ENCODE measurements at places on chromosomes 6 and 20.
A peak's percentile ranks its signal among the peaks of the same experiment; 100 is the strongest.

DNA sequence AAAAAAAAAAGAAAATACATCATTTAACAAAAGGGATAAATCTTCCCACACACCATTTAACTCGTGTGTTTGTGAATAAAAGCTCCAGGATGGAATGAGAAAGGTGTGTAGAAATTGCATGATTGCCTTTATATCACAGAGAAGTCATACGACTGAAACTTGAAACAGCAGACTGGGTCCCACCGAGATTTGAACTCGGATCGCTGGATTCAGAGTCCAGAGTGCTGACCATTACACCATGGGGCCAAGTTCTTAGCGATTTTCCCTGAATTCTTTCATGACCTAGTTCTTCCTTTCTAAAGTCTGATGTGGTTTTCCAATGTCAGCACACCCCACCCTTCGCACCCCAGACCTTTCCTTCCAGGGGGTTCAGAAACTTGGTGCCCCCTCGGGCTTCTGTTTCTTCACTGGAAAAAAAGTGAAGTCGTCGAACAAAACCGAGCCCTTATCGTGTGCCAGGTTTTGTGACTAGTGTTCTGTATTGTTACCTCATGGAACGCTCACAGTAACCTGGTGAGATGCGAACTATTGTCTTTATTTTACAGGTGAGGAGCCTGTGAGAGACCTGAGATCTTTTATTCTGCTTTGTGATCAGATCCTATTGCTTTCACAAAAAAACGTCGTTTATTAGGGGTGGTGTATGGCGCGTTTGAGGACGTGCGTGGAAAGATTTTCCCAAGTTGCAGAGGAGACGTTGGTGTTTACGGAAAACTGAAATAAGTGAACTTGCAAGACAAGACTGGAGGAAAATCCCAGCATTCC is 120.8 kb downstream of the OR2B2 start:
- DNase-seq = no peak

GRCh38 chr6:34095741-34096140 is 50.1 kb downstream of the GRM4 start:
- no peak for DNase-seq

- no peak for DNase-seq
Measured at GRCh38 chr20:36298795-36299339, 7.3 kb upstream of the DLGAP4 start.

- no peak for DNase-seq
Measured at GRCh38 chr20:1185316-1185741, 548 bp upstream of the TMEM74B start.

GRCh38 chr6:16927205-16927604 is 165.9 kb upstream of the ATXN1 start:
- no peak for DNase-seq

GRCh38 chr6:129748212-129748900 is 38.4 kb upstream of the ARHGAP18 start:
- DNase-seq = peak; percentile 23

DNA sequence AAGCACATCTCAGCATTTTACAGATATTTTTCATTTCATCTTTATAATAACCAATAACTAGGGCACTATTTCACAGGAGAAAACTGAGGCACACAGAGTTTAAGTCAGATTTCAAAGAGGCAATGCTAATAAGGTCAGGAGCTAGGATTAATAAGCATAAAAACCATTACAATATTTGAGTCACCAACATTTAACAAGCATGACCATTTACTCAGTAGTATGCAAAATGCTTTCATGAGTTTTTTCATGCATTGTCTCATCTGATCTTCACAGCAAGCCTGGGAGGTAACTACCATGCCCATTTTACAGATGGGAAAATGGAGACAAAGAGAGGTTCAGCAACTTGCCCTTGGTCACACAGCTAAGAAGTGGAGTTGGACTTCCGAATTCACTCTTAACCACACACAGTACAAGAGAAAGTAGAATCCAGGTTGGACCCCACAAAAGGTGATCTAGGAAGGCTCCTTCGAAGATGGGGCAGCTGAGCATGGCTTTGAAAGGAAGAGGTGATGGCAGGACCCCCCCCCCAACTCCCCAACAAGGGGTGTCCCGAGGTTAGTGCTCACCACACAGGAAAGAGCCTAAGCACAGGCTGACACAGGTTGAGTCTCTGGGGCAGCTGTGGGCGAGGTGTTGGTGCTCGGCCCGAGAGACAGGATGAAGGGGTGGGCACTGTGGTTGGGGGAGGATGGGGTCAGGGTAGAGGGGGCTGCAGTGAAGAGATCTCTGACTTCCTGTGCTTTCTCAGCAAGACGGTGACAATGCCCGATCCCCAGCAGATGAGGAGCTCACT is 108.8 kb downstream of the PREX1 start:
- no peak for DNase-seq

GRCh38 chr6:1179571-1180459 is 132.1 kb upstream of the FOXQ1 start:
- no peak for DNase-seq

GRCh38 chr20:19659448-19659847 is 98.6 kb upstream of the RIN2 start:
- no peak for DNase-seq

DNA sequence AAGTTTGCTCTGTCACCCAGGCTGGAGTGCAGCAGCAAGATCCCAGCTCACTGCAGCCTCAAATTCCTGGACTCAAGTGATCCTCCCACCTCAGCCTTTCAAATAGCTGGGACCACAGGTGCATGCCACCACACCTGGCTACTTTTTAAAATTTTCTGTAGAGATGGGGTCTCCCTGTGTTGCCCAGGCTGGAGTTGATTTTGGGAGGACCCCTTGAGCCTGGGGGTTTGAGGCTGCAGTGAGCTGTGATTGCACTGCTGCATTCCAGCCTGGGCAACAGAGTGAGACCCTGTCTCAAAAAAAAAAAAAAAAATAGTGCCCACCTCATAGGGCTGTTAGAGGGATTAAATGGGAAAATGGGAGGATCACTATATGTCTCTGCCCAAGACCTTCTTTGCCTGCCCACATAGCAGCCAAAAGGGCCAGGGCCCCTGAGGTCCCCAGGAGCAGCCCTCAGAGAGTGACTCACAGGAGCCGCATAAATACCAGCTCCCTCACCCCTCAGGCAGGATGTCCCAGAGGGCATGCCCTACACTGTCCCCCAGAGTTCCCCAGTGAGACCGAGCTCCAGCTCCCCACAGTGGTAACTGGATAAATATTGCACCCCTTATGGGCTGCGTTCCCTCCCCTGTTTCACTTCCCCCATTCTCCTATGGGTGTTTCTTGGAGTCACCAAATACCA is 11.7 kb upstream of the MDGA1 start:
- no peak for DNase-seq

GRCh38 chr6:55825402-55826051 is 49.9 kb downstream of the BMP5 start:
- DNase-seq = no peak

DNA sequence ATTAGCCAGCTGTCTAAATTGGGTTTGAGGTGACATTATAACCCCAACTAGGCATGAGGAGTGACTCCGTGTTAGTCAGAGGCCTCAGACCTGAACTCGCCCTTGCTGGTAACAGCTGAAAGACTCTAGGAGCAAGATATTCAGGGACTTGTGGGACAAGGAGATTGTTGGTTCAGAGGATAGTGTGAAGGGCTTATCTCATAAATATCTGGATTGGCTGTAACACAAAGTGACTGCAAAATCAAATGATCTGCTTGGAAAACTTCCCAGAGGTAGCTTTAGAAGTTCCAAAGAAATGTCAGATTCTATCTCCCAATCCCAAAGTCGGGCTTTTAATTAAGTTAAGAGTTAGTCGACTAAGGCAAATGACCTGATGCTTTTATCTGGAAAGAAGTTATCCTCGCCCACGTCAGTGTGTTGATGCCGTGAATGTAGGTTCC is 72.4 kb downstream of the TULP4 start:
- no peak for DNase-seq

DNA sequence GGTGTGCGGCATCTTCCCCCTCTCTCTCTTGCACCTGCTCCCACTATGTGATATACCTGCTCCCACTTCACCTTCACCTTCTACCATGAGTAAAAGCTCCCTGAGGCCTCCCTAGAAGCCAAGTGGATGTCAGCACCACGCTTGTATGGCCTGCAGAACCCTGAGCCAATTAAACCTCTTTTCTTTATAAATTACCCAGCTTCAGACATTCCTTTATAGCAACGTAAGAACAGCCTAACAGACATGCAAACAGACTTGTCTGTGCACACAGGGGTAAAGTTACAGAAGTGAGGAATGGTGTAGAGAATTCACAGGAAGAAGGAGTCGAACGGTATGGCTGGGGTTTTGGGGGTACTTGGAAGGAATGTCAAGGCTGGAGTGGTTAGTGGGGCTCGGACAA is 14.8 kb upstream of the TGM2 start:
- no peak for DNase-seq

DNA sequence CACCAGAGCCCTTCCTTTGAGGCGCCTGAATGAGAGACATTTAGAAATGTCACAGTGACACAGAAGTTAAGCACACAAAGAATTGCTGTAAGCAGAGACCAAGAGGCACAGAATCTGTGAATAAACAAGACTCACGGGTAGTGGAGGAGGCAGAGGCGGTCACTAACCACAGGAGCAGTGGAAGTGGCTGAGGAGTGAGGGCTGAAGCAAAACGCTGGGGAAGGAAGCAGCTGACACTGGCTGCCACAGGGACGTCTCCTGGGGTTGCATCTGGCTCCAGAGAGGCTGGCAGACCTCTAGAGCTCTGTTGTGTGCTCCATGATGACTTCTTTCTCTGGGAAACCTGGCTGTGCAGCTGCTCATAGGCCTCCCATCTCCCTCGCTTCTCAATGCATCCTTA is 65.0 kb upstream of the SLC2A12 start:
- no peak for DNase-seq

- DNase-seq = no peak
Measured at GRCh38 chr20:13373400-13373799, 152.3 kb downstream of the ISM1 start.

DNA sequence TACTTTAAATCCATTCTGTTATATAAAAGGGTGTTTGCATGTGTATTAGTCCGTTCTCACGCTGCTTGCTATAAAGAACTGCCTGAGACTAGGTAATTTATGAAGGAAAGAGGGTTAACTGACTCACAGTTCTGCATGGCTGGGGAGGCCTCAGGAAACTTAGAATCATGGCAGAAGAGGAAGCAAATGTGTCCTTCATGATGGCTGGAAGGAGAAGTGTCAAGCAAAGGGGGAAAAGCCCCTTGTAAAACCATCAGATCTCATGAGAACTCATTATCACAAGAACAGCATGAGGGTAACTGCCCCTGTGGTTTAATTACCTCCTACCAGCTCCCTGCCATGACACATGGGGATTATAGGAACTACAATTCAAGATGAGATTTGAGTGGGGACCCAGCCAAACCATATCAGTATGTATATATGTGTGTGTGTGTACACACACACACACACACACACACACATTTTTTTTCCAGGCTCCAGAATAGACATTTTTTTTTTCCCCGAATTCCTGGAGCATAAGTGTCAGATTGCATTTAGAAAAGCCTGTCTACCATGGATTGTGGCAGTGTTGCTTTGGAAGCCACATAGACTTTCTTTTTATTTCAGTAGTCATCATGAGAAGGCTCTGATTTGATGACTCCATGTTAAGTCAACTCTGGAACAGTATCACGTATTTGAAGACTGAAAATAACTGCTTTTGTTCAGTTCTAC is 31.5 kb downstream of the KDM1B start:
- no peak for DNase-seq

DNA sequence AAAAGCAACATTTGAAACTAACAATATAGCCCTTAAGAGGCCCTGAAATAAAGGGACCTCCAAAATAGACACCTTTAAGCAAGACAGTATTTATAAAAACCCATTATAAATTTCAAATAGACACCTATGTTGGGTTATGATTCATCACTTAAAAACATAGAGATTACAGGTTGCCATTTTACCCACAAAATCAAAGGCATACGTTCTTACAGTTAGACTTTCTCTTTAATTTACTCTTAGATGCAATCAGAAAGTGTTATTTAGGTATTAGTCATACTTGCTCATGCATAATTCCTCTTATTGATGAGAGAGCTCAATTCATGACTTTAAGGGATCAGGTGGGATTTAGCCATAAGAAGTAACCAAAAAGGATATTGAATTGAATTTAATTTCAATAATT is 51.5 kb upstream of the TMEM200A start:
- DNase-seq = no peak

GRCh38 chr6:132499757-132500156 is 13.2 kb downstream of the STX7 start:
- DNase-seq = no peak

All from stimulated activated CD8-positive, alpha-beta memory T cell treated with anti-CD3 and anti-CD28 coated beads, Interleukin-4, amount 100 ng/mL, for 4 hours (primary cell).